ENCODE measurements at places on chromosomes 7 and 10. TPM values are rescaled to one million over a fixed set of nuclear protein-coding genes. Genes with fewer than 3 reads are reported as not detected.
A peak's percentile ranks its signal among the peaks of the same experiment; 100 is the strongest.

DNA sequence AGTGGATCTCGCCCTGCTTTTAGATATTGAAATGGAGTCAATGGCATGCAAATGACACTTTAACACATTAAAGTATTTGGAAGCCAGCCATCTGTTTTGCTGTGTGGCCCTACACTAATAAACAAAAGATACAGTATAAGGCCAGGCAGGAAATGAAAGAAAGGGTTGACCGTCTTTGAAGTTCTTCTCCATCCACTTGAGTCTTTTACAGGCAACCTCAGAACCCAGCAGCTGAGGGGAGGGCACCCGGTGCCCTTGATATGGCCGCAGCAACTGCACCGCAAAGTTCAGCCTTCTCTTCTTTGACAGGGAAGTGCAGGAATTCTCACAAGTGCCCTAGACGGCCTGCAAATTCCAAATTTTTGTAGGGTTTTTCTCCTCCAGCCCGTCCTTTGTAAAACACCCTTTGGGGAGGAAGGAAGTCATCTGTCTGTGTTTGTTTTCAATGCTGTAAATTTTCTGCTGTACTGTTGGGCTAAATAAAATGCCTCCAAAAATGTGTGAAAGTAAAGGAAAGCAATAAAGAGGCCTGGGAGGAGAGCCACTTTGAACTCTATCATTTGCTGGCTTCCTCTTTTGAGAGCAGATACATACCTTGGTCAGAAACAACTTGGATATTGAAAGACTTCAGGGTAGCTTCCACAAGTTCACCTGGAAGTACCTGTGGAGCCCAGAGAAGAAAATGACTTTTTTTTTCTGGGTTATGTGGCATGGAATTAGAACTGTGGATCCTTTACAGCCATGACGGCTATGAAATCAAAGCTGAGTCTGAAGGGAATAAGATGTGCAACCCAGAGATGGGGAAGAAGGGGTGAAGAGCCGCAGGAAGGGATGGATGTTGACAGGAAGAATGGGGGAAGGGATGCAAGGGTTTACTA is 3.6 kb downstream of the HOXA1 start:
- DNase-seq = no peak

DNA sequence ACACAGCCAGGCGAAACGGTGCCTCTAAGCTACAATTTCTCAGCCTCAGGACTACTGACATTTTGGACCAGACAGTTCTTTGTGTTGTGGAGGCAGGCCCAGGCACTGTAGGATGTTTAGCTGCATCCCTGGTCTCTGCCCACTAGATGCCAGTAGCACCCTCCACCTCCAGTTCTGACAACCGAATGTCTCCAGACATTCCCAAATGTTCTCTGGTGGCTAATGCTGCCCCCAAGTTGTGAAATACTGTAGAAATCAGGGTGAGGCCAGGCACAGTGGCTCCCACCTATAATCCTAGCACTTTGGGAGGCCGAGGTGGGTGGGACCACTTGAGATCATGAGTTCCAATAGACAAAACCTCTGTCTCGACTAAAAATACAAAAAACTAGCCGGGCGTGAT is 18.2 kb downstream of the HNRNPF start:
- DNase-seq = peak; percentile 26

DNA sequence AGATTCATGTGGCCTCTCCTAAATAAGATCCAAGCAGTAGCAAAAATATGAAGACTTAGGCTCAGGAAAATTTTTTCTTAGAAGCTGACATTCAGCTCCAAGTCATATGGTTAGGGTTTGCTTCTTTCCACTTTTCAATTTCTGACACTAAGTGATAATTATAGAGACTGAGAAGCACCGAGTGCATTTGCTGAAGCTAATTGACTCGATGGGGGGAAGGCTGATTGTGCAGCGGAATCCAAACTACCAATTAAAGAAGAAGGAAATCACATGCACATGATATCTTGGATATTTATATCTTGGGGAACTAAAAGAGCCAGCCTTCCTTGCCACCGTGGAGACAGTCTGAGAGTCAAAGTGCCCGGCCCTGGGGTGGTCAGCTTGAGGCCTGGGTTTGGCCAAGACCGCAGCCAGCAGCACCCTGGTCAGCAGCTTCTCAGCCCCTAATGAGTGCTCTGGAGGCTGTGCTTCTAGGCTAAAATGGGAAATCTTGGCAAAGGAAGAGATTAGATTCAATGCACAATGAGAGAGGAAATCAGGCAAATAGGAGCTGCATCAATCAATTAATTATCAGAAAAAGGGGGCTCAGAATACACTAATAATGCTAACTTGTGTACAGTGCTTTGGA is 589.3 kb downstream of the NRG3 start:
- DNase-seq = no peak

GRCh38 chr7:98619450-98620321 is 2.6 kb downstream of the NPTX2 start:
- DNase-seq = no peak

DNA sequence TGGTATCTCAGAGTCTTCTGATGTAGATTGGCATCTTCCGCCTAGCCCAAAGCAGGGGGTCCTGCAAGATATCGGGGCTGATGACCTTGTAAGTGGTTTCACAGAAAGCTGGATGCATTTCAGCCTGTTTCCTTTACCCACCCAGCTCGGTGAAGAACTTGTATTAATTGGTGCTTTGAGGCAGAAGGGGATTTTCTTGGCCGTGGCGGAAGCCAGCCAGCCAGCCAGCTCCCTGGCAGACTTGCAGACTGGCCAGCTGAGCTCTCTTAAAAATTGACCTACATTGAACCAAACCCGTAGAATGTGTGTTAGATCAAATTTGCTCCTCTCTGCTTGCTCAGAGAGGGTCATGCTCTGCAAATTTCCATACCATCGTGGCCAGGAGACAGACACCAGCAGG is 218.4 kb downstream of the ADAM12 start:
- DNase-seq = no peak

GRCh38 chr10:77625379-77625778 is 12.2 kb downstream of the KCNMA1 start:
- DNase-seq = no peak

DNA sequence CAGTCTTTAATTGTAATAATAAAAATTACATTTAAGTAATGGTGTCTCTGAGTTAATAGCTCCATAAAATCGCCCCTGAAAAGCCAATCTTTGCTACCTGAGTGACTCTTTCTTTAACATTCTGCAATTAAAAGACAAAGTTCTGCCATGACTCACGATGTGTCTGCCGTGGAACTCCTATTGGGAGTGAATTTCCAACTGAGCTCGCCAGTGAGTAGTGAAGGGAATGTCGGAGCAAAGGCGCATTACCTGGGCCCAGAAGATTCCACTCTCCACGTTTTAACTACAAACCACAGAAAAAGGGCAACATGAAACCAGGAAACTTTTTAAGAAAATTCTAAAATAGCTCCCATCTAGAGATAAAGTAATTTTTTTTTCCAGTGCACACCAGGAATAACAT is 36.9 kb upstream of the RNF32 start:
- no peak for DNase-seq

DNA sequence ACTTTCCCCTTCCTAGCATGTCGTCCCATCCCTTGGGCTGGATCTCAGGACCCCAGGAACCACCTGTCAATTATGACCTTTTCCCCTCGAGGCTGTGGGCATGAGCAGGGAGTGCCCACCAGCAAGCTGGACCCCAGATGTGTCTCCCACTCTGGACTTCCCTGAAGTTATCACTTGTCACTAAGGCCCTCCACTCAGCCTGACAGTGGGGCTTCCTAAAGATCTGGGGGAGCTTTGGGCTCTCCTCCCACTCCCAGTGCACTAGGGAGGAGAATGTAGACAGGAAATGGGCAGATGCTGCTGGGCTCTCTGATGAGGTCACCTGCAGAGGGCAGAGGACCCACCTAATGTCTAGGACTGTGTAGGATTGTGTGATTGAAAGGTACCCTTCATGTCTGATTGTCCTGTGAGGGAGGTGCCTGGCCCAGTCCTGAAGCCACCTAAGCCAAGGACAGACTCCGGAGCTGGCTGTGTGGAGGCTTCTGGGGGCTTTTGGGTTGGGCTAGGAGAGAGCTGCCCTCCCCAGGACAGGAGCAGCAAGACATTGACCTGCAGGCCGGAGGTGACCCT is 18.7 kb downstream of the MYO1G start:
- DNase-seq = no peak

DNA sequence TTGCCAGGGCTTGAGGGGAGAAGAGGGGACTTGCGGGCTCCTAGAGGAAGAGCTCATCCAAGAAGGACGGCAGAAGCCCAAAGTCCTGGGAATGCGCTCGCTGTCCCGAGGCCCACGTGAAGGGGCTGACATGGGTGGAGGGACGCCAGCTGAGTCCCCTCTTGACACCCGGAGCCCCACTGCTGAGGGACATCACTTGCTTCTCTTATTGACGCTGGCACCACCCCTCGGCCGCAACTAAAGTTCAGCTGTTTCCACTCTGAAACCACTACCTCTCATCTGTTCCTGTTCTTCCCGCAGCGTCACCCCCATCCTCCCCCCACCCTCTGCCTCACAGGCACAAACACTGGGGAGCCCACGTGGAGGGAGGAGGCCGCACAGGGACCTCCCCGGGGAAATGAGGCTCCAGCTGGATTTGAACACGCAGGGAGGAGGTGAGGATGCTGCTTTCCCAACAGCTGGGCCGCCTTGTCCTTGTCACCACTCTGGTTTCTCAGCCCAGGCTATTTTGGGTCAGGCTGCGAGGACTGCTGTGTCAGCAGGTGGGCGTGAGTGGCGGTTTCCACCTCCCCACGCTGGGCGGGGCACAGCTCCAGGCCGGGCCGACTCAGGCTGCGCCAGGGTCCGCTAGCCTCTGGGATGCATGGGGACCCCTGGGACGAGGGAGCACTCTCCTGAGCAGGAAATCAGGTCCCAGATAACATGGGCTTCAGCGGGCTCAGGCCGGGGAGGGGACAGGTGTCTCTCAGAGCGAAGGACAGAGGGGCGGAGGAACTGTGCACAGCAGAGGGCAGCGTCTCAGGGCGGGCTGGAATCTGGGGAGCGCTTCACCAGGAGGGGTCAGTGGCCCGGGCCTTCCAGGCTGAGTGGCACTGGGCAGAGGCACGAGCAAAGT is 156.3 kb downstream of the ZNF248 start:
- no peak for DNase-seq

- no peak for DNase-seq
Observed at GRCh38 chr7:111864291-111864976, 302.1 kb upstream of the IMMP2L start.

GRCh38 chr10:5491477-5491876 is 7.9 kb downstream of the CALML5 start:
- peak; percentile 61 for DNase-seq

- DNase-seq = no peak
Observed at GRCh38 chr10:34537629-34538231, 277.4 kb downstream of the PARD3 start.

GRCh38 chr10:76302961-76303630 is 871.7 kb downstream of the LRMDA start:
- DNase-seq = no peak

DNA sequence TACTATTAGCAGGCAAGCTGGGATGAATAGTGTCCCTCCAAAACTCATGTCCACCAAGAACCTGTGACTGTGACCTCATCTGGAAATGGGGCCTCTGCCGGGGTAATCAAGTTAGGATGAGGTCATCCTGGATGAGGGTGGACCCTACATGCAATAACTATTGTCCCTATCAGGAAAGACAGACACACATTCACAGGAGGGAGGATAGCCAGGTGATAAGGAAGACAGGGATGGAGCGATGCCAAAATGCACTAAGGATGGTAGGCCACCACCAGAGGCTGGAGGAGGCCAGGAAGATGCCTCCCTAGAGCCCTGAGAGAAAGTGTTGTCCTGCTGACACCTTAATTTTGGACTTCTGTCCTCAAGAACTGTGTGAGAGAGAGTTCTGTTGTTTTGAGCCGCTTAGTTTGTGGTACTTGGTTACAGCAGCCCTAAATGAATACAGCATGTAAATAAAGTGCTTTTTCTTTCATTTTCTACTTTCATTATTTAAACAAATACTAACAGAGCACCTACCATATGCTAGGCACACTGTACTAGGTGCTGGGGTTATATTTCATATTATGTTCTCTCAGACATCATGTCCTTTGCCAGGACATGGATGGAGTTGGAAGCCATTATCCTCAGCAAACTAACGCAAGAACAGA is 111.9 kb downstream of the USP6NL start:
- no peak for DNase-seq

- no peak for DNase-seq
Observed at GRCh38 chr10:113007343-113007771, 57.3 kb downstream of the TCF7L2 start.

DNA sequence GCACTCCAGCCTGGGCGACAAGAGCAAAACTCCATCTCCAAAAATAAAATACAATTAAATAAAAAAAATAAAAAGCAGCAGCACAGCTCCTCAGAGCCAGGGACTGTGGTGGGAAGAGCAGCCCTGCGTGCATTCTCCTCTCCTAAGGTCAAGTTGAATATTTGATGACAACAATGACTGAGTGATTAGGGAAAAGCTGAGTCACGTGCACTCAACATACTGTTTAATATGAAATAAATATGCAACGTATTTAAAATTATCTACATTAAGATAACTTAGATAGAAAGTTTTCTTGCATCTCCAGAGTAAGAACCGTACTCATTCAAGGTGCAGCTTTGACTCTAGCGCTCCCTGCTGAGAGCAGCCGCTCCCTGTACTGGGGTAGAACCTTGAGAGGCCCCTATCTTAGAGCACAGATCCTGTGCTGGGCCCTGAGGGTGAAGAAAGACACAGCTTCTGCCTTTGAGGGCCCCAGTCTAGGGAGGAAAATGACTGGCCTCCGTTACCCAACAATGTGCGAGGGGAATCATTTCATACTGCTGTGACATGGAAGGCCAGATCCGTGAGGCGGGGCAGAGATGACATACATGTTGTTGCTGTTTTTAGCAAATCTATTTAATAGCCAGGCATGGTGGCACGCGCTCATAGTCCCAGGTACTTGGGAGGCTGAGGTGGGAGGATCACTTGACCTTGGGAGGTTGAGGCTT is 81.1 kb downstream of the SVIL start:
- DNase-seq = no peak

- no peak for DNase-seq
Observed at GRCh38 chr7:515628-516027, 4.0 kb downstream of the PDGFA start.

DNA sequence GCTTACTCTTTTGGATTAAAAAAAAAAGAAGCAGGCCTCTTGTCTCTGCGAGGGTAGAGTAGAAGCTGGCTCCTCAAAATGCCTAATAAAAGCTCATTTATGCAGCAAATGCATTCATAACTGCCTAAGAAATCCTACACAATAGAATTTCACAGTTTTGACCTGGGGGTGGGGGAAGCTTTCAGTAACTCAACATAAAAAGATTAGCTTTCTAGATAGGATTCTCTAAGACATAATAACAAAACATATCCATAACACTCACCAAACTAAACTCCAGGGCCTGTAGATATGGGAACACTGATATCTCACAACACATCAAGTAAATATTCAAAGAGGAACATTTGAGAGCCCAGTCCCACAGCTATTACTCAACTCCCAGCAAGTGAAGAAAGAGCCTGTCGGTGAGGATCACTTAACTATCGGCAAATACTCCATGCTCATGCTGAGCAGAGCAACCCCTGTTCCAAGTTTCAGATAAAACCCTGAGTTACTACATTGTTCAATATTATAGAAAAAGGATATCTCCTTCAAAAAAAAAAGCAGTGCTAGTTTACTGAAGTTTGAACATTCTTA is 88.1 kb downstream of the COBL start:
- DNase-seq = no peak

- no peak for DNase-seq
Observed at GRCh38 chr7:6628045-6628444, 9.1 kb upstream of the ZNF316 start.

The STEAP4 gene
- total RNA-seq = not detected

The NPC1L1 gene
- total RNA-seq = not detected

The INMT gene
- total RNA-seq = 70.1 TPM

The COL17A1 gene
- total RNA-seq = not detected

The OPN1SW gene
- total RNA-seq = not detected

The ZP3 gene
- not detected for total RNA-seq

The PKD2L1 gene
- total RNA-seq = not detected

The ADGRA1 gene
- not detected for total RNA-seq

The MRC1 gene
- total RNA-seq = not detected

The DHX32 gene
- total RNA-seq = 29.2 TPM

The PCDH15 gene
- 0.12 TPM for total RNA-seq

Measured in chondrocyte (in vitro differentiated cells).